ENCODE measurements at places on chromosomes 11 and 22. TPM values are rescaled to one million over a fixed set of nuclear protein-coding genes. Genes with fewer than 3 reads are reported as not detected.

The OR6T1 gene
- total RNA-seq, result not detected

The THY1 gene
- 19.3 TPM for total RNA-seq

The CRYBB3 gene
- 0.36 TPM for total RNA-seq

The LRRC32 gene
- total RNA-seq, result 4.0 TPM

The CRACR2B gene
- 22.3 TPM for total RNA-seq
